ENCODE measurements at places on chromosomes 2 and 18.
A peak's percentile ranks its signal among the peaks of the same experiment; 100 is the strongest.

DNA sequence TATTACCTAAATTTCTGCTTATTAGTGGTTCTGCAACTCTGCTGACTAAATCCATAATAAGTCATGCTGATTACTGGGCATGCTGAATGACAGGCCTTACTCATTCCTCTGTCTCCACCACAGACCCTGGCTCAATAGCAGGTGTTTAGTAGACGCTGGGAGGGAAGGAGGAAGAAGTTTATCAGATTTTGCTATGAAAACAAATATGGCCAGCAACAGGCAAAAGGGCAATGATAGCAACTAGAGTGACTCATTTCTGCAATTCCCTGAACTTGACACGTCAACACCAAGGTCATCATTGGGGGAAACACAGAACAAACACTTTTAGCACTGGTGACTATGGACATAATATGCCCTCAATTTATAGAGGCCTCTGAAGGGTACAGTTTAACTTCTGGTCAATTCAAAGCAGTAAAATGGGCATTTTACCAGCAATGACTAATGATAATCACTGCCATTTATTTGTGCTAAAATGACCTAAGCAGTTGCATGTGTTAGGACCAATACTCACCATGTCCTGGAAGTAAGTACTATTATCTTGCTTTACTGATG is 35.2 kb downstream of the TMEM163 start:
- no peak for DNase-seq

- peak; percentile 90 for DNase-seq
Measured at GRCh38 chr2:174012347-174013314, 47.5 kb upstream of the SP3 start.

- DNase-seq: no peak
Measured at GRCh38 chr2:168037778-168038177, 209.6 kb downstream of the STK39 start.

- no peak for DNase-seq
Measured at GRCh38 chr2:215983581-215984351, 29.6 kb downstream of the MREG start.

DNA sequence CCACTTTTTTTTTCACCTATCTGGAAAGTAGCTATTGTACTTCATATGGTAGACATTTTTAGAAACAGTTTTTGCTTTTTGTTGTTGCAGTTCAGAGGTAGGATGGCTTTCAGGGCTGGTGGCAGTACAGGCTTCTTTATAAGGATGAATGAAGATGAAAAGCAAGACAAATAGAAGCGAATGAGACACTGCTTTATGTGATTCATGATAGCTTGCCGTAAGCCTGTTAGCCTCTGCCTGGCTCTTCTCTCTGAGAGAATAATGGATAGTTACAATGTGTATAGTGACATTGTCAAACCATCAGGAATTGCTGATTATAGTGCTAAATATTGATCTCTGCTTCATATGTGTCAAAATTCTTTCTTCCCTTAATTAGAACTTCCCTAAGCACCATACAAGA is 173.7 kb downstream of the NR4A2 start:
- DNase-seq: no peak

Data from left hindlimb (tissue), 1 donor.